ENCODE measurements at places on chromosomes 2 and 18. TPM values are rescaled to one million over a fixed set of nuclear protein-coding genes. Genes with fewer than 3 reads are reported as not detected.
A peak's percentile ranks its signal among the peaks of the same experiment; 100 is the strongest.

DNA sequence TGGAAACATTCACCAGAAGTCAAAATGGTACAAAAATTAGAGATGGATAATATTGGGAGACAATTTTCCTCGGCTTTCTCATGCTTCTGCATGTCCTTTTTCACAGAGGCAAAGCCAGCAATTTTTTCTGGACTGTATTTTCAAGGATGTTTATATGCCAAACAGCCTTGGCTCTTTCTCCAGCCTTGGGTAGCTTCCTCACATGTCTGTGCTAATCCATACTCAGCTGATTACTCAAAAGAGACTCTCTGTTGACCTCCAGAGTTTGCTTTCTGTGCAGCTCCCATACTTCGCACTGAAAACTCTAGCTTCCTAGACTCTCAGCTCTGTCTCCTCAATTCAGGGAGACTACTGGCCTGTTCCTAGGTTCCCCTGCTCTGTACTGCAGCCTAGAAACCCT, 10.6 kb downstream of the C18orf63 start:
- DNase-seq: no peak

DNA sequence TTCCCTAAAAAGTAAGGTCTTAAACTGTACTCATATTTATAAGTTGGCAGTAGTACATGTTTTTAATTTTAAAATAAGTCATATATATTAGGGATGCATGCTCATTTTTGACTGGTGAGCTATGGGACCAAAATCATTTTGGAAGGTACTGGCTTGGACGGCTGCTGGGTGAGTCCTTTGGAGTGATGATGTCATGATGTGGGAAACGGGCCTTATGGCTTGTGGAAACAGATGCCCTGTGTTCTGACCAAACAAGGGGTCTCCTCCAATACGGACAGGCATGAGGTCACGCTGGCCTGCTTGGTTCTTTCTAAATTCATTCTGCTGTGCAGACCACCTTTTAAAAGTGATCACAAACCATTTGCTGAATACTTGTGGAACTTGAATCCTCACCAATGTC, 109.2 kb upstream of the MGAT5 start:
- DNase-seq: no peak

DNA sequence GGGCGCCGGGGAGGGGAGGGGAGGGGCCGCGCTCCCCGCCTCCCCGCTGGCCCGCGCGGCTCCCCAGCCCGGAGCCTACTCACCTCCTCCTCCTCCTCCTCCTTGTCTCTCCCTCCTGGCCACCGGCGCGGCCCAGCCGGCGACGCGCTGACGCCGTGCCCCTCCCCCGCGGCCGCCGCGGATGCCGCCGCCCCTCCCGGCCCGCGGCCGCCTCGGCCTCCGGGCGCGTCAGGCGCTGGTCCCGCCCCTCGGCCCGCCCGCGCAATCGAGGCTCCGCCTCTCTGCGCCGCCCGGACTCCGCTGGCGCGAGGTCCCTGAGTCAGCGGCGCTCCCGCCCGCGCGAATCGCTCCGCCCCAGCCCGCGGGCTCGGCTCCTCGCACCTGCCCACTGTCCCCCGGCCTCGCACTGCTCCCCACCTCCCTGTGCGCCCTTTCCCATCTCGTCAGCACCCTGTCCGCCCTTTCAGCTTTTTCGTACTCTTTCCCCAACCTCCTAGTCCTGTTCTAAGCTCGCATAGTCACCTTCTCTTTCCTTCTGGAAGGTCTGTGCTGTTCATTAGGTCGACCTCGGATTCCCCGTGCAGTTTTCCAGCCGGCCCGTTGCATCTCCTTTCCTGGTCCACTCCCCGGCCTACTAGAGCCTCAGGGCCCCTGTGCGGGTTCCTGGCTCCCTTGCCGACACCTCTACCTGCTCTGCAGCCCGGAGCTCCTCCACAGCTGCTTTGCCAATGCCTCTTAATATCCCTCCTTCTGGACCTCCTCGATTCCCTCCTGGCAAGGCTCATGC, 187.4 kb downstream of the ZEB2 start:
- peak; percentile 96 for DNase-seq

Gene ITPRIPL1
- 1.5 TPM for total RNA-seq

Gene NOL4
- total RNA-seq: not detected

DNA sequence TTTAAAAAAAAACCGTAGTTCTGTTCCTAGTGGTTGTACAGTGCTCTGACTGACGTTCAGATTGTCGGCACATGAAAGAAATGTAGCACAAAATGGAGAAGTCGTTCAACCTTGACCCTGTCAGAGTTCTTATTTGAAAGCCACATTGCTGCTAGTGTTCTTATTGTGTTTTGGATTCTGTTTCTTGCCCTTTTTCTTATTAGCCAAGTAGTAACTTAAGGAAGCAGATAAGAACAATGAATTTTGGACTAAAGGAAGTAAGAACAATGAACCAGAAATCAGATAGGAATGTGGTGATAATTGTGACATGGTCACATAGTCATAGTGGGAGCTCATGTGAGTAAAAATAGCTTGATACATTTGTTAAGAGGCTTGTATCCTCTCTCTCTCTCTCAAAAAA, 45.9 kb downstream of the RPIA start:
- DNase-seq: no peak

Gene GAREM1
- 13.2 TPM for total RNA-seq

Gene ACVR2A
- 13.7 TPM for total RNA-seq

DNA sequence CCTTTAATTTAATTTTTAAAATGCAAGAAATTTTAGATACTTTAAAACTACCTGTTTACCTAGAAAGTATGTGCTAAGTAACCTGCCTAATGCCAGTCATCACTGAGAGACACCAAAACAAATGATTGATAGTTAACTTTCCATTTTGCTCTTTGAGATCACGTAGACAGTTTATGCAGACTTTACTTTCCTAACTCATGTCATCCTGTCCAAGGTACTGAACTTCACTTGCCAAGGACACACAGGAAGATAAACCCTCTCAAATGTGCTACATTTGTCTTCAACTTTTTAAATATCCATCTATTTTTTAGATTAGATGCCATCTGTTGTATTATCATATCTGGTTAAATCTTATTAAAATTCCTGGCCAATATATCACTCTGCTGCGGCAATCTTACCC, 20.1 kb upstream of the SCN1A start:
- DNase-seq: no peak

DNA sequence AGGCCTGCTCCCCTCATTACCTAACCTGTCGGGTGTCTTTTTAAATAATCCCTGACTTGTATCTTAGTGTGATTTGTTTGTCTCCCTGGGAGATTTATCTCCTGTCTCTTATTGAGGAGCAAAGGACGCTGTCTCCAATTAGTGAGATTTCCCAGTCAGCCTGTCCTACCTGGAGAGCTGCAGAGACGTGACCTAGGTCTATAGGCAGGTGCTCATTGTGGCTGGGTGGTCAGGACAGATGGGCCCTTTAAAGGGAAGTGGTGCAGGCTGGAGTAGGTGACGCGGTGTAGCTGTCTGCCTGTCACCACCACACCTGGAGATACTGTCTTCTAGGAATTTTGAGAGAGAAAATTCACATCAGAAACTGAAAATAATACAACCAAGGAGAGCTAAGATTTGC, 28.0 kb downstream of the PLB1 start:
- no peak for DNase-seq

GRCh38 chr2:161975813-161976160, 98.2 kb downstream of the DPP4 start:
- DNase-seq: no peak

GRCh38 chr2:56379066-56379465, 195.3 kb downstream of the CCDC85A start:
- DNase-seq: no peak

Gene ATRAID
- 177 TPM for total RNA-seq

Gene MARCHF4
- not detected for total RNA-seq

GRCh38 chr2:235747001-235747785, 253.3 kb downstream of the AGAP1 start:
- peak; percentile 54 for DNase-seq

GRCh38 chr18:80194874-80195570, 52.3 kb downstream of the PARD6G start:
- DNase-seq: no peak

GRCh38 chr2:140186313-140186712, 1406.1 kb upstream of the NXPH2 start:
- no peak for DNase-seq

DNA sequence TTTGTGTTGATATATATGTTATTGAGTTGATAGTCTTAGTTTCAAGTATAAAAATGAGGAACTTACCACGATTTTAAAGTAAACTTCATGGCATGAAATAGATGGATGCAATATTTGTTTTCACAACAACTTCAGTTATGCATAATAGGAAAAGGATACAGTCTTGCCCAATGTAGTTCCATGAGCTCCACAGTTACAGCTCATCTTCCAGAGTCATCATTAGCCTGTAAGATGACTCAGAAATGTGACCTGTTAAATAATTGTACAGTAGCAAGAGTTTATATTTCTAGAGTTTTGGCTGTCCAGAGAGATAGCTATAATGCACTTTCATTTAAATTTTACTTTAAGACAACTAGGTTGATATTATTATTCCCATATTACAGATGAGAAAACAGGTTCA, 80.9 kb upstream of the ARHGAP28 start:
- no peak for DNase-seq

Gene EFEMP1
- 194 TPM for total RNA-seq

Gene ABHD1
- total RNA-seq: 1.6 TPM

Gene RNF149
- total RNA-seq: 40.6 TPM

- DNase-seq: no peak
Measured at GRCh38 chr2:120442541-120442922, 96.6 kb downstream of the INHBB start.

- DNase-seq: no peak
Measured at GRCh38 chr2:109143214-109144187, 14.5 kb downstream of the SH3RF3 start.

- no peak for DNase-seq
Measured at GRCh38 chr18:27717816-27718215, 459.1 kb downstream of the CDH2 start.

- no peak for DNase-seq
Measured at GRCh38 chr2:170139276-170139967, 38.5 kb upstream of the MYO3B start.

GRCh38 chr2:64212346-64212745, 68.1 kb upstream of the PELI1 start:
- no peak for DNase-seq

- DNase-seq: no peak
Measured at GRCh38 chr2:146730882-146731281, 1113.9 kb upstream of the ACVR2A start.

DNA sequence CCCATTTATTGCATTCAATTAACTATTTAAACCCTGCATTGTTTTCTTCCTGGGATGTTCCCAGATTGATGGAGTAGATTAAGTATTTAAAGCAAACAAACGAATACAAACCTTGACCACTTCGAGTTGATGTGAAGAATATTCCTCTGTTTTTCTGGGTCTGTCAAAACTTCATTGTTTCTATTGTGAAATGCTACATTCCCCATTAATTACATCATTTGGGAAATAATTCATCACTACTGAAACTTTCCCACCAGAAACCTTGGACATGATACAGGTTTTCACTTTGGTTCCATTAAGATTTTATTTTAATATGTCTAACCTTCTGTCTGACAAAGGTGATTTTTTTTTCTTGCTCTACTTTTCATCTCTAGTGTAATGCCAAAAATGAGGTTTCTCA, 365.1 kb upstream of the ETAA1 start:
- DNase-seq: no peak

- DNase-seq: no peak
Measured at GRCh38 chr2:187618813-187619212, 64.6 kb upstream of the TFPI start.

Gene ARL4C
- total RNA-seq: 3.5 TPM

Gene MROH2A
- total RNA-seq: not detected

DNA sequence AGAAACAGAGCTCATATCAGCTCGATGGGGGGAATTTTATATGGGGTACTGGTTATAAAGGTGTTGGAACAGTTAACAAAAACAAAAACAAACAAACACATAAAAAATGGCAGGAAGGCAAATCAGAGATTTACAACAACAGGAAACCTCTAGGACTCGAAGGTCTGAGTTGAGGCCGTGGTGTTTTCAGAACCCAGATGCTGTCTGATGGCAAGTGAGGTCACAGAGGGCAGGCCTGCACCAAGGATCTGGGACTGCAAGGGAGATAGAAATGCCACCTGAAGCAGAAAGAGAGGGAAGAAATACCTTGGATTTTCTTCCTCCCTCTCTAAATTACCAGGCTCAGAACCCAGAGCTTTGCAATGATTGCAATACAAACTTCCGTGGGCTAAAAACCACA, 429.5 kb downstream of the ZNF521 start:
- DNase-seq: no peak

GRCh38 chr2:240339411-240340360, 95.8 kb upstream of the GPC1 start:
- no peak for DNase-seq

Gene ALKAL2
- 0.20 TPM for total RNA-seq

- peak; percentile 23 for DNase-seq
Measured at GRCh38 chr2:15800495-15801329, 139.6 kb upstream of the MYCN start.

Gene SOWAHC
- 3.5 TPM for total RNA-seq

GRCh38 chr2:207141386-207141785, 24.4 kb downstream of the KLF7 start:
- no peak for DNase-seq

- DNase-seq: no peak
Measured at GRCh38 chr2:168571061-168571460, 115.0 kb downstream of the CERS6 start.

Gene PROC
- total RNA-seq: not detected

GRCh38 chr2:158457826-158458616, 1.3 kb downstream of the PKP4 start:
- peak; percentile 87 for DNase-seq

Gene WIPF1
- total RNA-seq: 26.6 TPM

DNA sequence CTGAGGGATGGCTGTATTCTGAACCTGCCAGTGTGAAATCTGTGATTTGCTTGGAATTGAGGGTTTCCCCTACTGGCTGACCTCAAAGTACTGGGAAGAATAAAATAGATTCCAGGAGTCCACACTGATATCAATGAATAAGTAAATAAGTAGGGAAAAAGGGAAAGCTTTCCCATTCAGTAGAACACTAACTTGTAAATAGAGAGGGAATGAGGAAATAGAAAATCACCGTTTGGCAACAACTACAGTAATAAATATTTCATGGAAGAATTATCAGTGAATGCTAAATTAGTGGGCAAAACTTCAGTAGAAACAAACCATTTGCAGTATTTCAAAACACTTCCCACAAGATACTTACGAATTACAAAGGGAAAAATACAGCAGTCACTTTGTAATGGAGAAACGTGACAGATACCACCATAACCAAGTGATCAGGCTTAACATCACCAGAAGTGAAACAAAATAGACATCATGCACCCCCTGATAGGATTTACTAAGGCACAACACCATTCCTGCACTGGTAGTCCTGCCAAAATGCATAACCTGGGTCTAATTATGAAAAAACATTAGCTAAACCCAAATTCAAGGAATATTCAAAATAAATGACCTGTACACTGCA, 88.5 kb downstream of the ICA1L start:
- no peak for DNase-seq

DNA sequence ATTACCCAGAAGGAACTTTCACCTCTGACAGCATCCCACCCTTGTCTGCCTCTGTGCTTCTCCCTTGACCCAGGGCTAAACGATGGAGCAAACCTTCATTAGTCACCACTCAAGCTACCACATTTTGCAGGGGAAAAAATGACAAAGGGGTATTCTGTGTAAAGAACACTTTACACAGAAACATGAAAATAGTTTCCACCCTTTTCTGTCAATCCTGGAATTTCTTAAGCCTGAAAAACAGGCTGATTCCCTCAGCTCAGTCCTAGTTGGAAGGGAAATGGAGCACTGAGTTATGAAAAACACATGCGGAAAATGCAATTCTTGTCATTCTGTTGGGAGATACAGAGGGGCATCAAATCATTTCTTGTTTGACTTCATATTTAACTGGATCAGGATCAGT, 175.0 kb upstream of the HNRNPA3 start:
- no peak for DNase-seq

Data from right cardiac atrium (tissue), 5 donors.